ENCODE measurements at places on chromosomes 3 and 15.

- DNase-seq = no peak
Measured at GRCh38 chr15:41150279-41150678, 34.2 kb upstream of the INO80 start.

DNA sequence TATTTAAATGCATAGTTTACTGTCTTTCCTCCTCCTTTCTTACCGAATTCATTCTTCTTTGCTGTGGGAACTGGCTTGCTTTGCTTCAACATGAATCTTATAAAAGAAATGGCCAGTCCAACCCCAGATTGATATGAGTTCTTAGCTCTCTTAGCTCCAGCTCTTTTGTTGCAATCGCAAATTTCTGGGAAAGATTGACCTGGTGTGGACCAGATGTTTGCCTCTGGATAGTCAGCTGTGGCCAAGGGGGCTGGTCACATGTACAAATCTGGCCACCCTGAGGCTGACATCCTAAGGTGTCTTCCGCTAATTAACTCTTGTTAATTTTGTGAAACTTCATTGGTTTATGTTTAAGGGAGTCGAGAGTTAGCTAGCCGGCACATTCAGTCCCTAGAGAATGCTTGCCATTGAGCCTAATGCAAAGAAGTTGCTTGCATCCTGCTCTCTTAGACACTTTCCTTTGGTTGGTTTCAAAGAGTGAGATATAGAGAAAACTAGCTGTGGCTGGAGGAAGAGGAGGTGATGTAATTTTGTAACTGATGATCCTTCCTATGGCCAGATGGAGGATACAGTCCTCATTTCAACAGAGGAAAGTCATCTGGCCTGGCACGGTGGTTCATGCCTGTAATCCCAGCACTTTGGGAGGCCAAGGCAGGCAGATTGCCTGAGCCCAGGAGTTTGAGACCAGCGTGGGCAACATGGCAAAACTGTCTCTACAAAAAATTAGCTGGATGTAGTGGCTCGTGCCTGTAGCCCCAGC lies 162.4 kb downstream of the ADAMTSL3 start:
- DNase-seq = no peak

DNA sequence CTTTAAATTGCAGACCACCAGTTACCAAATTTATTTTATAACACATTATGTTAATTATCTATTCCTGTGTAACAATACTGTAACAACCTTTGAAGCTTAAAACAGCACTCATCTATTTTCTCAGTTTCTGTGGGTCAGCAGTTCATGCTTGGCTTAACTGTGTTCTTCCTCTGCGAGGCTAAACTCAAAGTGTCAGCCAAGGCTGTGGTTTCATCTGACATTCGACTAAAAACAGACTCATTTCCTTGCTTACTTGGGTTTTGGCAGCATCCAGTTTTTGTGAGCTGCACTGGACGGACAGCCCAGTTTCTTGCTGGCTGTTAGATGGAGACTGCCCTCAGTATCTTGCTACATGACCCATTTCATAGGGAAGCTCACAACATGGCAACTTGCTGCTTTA lies 247.3 kb upstream of the KCNH8 start:
- DNase-seq = no peak

DNA sequence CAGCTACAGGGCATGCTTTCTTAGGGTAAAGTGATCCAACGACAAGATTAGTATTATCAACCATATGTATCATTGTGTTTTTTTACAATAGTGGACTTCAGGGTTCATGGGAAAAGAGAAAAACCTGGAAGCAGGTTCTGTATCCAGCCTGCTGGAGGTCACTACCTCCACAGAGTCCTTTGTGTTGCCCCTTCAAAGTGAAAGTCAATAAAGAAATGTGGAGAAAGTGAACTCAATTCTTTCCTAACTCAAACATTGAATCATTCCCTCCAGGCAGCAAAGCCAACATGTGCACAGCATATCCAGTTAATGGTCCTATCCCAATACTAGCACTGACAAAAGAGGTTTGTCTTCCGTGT lies 45.4 kb downstream of the FGF7 start:
- peak; percentile 76 for DNase-seq

GRCh38 chr3:121545049-121545573 lies 677 bp downstream of the POLQ start:
- DNase-seq = peak; percentile 23

GRCh38 chr15:54387799-54388198 lies 409.6 kb downstream of the UNC13C start:
- DNase-seq = no peak

DNA sequence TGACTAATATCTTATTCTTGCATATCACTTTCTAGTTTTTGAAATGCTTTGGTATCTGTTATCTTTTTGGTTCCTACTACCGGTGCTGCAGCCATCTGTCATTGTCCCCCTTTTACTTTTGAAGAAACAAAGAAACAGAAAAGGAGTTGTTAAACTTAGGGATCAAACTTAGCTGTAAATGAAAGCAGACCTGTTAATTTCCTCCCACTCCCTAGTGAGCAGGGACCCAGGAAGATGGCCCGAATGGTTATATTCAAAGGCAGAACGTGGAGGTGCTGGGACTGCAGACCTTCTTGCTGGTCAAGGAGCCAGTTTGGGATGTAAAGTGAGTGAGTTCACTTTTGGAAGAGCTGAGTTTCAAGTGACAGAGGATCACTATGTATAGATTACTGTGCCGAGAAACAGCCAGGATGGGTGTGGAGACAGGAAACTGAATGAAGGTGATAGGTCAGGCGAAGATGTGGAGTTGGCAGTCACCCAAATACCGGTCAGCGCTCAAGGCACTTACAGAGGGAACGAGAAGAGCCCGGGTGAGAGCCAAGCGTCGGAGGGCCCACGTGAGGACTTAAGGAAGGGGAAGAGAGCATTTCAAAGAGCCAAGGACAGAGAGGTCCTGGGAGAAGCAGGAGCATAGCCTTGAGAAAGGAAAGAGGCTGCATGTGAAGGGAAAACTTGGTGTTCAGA lies 20.1 kb downstream of the KBTBD8 start:
- no peak for DNase-seq

GRCh38 chr3:13706451-13706850 lies 157.5 kb downstream of the FBLN2 start:
- DNase-seq = no peak

DNA sequence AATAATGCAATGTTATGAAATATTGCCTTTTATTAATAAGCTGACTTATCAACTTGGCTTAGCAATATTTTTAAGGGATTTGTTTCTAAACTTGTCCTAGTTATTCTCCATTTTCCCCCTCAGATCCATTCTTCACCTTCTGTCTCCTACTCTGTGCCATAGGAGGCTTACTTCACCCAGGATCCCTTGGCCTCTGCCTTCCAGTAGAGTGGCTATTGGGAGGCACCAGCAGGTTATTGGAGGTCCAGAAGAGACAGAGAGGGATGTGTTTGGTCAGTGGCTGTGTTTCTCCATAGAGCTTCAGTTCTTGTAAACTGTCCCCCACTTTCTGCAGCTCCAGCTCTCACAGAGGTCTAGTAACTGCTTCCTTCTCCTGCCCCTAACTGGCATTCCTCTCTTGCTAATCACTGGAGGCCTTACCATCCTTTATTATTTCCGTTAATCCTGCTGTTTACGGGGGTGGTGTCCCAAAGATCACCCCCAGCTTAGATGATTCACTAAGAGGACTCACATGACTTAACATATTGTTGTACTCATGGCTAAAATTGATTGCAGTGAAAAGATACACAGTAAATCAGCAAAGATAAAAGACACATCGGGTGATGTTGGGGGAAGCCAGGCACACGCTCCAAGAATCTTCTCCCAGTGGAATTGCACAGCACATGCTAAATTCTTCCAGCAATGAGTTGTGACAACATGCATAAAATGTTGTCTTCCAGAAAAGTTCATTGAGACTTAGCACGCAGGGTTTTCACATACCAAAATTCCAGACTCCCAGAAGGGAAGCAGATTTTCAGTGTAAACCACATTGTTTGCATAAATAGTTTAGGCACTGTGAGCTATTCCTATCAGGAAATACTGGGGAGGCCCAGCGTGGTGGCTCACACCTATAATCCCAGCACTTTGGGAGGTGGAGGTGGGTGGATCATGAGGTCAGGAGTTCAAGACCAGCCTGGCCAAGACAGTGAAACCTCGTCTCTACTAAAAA lies 67.5 kb downstream of the RPL22L1 start:
- peak; percentile 94 for DNase-seq

GRCh38 chr15:85691350-85692240 lies 103.1 kb downstream of the KLHL25 start:
- no peak for DNase-seq

DNA sequence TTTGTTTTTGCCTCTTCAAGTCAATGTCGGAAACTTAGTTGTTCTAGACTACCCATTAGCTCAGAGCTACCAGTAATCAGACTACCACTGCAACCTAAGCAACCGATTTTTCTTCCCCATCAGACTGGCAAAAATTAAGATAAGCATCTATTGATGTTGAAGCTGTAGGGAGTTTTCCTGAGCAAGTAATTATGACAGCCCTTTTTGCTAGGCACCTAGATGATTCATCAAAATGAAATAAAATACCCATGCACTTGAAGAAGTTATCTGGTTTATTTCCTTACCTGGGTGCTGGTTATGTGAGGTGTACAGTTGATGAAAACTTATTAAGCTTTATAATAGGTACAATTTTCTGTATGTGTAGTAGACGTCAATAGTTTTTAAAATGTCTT lies 554 bp upstream of the COMMD4 start:
- DNase-seq = no peak

DNA sequence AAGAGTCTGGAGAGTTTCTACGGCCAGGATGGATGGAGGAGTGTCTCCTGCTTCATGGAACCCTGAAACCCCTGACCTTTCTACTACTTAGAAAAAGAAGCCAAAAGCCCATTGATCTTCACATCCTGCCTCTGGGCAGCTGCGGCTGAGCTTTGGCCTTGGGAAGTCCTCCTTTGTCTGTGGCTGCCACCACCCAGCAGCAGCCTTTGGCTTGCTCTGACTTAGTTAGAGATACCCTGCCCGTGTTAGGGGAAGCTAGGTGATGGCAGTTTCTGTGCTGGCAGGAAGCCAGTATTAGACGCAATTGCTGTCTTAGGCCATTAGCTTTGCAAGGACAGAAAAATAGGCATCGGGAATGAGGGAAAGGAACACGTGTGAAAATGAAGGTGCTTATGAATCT lies 18.8 kb downstream of the APH1B start:
- no peak for DNase-seq

- DNase-seq = no peak
Measured at GRCh38 chr3:52786330-52787215, 8.0 kb upstream of the ITIH3 start.

GRCh38 chr15:35078221-35078915 lies 6.7 kb downstream of the NANOGP8 start:
- peak; percentile 81 for DNase-seq

- DNase-seq = no peak
Measured at GRCh38 chr3:117914540-117915100, 1120.0 kb downstream of the IGSF11 start.

GRCh38 chr3:193237030-193237429 lies 4.0 kb upstream of the PLAAT1 start:
- no peak for DNase-seq

GRCh38 chr3:71400986-71401451 lies 182.5 kb downstream of the FOXP1 start:
- no peak for DNase-seq

GRCh38 chr3:104349836-104350235 lies 1016.9 kb upstream of the ALCAM start:
- peak; percentile 61 for DNase-seq

DNA sequence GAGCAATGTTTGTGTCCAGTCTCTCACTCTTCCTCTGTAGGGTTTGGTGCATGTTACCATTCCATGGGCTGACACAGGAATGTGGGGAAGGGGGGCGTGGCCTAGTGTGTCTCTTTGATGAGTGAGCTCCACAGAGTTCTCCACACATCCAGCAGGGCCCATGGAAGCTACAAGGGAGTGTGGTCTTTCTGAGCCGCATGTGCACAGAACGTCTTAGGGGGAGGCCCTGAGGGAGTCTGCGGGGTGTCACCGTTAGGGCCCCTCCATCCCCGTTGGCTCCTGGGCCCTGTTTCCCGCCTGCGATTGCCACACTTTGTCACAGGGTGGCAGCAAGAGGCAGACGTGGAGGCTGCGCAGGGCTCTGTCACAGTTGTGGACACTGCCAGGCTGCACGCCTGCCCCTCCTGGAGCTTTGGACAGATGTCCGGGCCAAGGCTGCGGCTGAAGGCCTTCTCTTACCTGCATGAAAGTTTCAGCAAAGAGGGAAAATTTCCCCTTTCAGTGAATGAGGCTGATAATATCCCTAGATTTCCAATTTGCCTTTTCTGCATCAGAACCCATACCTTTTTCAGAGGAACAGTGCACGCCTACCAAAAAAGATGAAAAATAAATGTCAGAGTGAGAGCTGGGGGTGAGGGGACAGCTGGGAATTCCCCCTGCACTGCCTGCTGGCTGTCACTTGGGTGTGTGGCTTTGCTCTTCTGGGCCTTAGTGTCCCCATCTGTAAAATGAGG lies 24.3 kb downstream of the CACNA2D3 start:
- peak; percentile 50 for DNase-seq

- no peak for DNase-seq
Measured at GRCh38 chr3:33023176-33024136, 72.0 kb downstream of the CCR4 start.

DNA sequence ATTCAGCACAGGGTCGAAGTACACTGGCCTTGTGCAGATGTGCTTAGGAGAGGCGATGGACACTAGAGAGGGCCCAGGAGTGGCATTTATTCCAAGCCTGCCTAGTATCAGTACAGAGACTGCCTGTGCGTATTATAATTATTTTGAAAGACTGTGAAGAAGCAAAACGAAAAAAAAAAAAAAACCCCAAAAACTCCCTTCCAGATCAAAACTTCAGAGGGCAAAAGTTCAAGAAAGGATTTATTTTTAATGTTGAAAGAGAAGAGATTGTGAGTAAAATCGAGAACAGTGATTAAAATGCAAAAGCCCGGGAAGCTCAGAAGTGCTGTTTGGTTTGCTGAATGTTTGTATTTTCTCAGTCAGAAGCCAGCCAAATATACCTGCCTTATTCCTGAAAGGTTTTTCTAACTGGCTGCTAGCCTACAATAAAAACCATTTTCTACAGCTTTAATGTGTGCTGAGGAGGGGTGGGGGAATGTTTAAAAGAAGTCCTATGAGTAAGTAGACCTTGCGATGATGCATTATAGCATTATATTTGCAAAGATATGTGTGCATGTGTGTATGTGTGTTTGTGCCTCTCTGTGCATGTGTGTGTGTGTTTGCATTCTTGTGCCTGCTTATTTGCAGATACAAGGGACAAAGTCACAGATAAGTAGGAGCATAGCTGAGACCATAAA lies 19.3 kb upstream of the LZTFL1 start:
- no peak for DNase-seq

GRCh38 chr15:82197733-82198594 lies 64.6 kb downstream of the EFL1 start:
- DNase-seq = peak; percentile 92

GRCh38 chr15:69692342-69692741 lies 239.7 kb downstream of the RPLP1 start:
- no peak for DNase-seq

DNA sequence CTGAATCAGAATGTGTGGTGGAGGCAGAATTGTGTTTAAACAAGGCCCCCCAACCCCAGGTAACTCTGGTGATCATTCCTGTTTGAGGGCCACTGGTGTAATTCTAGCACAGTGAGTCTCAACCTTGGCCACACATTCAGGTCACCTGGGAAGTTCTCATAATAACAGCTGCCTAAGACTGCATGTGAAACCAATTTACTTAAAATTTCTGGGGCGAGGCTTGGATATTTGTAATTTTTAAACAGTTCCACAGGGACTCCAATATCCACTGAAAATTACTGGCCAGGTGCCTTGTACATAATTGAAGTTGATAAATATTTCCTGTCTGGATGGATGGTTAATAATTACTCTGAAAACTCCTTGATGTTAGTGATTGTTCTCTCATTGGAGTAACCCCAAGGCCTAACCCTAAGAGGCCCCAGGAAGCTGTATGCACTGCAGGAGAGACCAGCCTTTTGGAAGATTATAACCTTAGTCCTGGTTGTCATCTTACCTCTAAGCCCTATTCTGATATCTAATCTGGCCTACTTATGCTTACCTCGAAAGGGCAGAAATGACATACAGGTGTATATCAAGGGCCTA lies 25.7 kb upstream of the EPHB1 start:
- DNase-seq = no peak

All from adipocyte (in vitro differentiated cells).